Right renal cortex interstitium (tissue), 3 donors: ENCODE measurements at places on chromosomes 5 and 9.

GRCh38 chr9:78903581-78903980 is 606.7 kb downstream of the PSAT1 start:
- no peak for DNase-seq

GRCh38 chr5:126619781-126620180 is 19.0 kb downstream of the PHAX start:
- DNase-seq = no peak

GRCh38 chr5:170597872-170598271 is 94.1 kb downstream of the KCNIP1 start:
- no peak for DNase-seq

DNA sequence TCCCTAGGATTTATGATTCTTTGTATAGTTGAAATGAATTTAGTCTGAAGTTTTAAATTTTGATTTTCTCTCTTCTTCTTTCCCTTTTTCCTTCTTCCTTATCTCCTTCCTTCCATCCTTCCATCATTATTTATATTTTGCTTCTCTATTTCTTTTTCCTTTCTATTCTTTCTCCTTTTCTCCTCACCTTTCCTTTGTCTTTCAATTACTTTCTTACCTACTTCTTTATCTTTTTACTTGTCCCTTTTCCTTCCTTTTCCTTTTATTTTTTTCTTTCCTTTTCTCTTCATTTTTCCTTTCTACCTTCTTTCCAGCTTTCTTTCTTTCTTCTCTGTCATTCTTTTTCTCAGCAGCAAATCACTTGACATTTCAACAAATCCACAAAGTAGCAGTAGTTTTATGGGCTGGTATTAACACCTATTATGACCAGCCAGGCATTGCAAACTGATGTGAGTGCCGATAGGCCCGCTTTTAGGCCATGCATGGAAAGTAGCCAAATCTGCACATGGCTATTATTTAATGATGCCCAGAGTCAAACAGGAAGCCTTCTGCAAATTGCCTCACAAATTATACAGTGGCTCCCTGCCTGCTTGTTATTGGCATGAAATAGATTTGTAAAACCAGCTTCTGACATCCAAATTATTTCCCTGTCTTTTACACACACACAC is 37.1 kb upstream of the NR3C1 start:
- peak; percentile 15 for DNase-seq

DNA sequence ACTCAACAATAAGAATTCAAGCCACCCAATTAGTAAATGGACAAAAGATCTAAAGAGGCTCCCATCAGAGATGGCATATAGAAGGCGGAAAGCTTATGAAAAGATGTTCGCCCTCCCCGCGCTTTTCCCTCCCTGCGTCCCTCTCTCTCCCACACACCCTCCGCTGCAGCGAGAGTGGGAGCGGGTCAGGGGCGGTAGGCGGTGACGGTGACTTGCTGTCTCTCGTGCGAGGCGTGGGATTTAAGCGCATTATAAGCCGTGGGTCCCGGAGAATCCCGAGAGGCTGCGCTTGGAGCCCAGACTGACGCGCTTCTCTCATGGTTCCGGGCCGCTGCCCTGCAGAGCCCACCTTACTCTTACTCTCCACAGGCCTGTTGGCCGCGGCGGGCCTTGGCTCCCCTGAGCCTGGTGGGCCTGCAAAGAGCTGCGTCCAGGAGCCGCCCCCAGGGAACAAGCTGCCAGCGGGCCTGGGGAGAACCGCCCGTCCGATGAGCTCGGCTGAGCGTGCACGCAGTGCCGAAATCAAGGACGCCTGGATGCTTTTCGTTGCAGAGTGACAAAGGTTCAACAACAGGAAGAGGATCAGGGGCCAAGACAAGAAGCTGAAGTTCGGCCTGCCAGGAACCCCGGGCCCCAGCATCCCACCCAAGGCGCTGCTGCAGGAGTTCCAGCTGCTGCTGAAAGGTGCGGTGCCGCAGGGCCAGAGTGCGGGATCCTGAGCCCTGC is 42.6 kb upstream of the BICD2 start:
- DNase-seq = no peak

- DNase-seq = no peak
Measured at GRCh38 chr9:110599468-110599867, 19.9 kb upstream of the SVEP1 start.

DNA sequence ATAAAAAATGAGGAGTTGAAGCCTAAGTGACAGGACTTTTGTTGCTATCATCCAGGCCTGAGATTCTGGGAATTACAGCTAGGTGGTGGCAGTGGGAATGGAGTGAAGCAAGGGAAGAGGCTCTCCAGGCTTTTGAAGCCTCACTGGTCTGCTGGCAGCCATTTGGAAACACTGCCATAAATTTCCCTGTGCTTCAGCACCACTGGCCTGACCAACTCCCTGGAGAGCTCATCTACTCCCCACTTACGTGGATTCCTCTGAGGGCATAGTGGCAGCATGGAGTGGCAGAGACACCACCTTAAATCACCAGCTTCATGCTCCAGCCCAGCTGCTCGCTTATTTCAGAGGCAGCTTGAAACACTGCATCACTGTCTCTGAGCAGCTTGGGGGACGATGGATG is 518.2 kb downstream of the TLR4 start:
- DNase-seq = no peak

DNA sequence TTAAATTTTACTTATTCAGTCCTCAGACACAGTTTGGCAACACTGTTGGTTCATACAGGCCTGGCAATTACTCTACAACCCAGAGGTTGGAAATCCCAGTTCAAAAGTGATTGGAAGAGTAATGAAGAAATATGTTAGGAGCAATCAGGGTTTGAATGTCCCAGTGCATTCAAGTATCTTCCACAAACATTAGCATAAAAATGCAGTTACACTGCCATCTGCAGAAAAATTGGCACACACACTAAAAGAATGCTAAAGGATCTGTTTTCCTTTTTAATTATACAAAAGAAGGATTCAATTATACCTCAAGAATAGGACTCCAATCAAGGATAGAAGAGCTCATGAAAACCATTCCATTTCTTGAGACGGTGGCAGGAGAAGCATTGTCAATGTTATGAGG is 130.2 kb downstream of the DNAH5 start:
- no peak for DNase-seq

GRCh38 chr9:129946246-129946995 is 96.6 kb downstream of the FNBP1 start:
- no peak for DNase-seq

DNA sequence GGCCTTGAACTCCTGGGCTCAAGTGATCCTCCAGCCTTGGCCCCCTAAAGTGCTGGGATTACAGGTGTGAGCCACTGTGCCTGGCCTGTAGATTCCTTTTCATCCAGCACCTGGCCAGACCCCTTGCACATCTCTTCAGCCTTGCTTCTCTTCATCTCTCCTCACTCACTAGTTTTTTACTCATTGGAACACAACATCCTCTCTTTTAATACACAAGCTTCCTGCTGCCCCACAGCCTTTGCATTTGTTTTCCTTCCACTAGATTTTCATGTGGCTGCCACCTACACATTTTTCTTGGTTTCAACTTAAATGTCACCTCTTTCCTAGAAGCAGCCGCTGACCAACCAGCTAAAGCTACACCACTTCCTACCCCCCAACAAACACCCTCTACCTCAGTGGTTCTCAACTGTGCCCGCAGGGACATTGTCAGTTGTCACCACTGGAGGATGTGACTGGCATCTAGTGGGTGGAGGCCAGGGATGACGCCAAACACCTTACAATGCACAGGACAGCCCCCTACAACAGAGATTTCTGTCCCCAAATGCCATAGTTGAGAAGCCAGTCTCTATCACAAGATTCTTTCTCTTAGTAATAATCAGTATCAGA is 33.7 kb downstream of the HAVCR1 start:
- DNase-seq = no peak

- no peak for DNase-seq
Measured at GRCh38 chr9:136093995-136094881, 851 bp downstream of the NACC2 start.
